Right lobe of liver (tissue), 6 donors: ENCODE measurements at places on chromosomes 3 and 15.

- peak; percentile 46 for DNase-seq
Measured at GRCh38 chr3:126477061-126477380, 1.3 kb upstream of the ZXDC start.

DNA sequence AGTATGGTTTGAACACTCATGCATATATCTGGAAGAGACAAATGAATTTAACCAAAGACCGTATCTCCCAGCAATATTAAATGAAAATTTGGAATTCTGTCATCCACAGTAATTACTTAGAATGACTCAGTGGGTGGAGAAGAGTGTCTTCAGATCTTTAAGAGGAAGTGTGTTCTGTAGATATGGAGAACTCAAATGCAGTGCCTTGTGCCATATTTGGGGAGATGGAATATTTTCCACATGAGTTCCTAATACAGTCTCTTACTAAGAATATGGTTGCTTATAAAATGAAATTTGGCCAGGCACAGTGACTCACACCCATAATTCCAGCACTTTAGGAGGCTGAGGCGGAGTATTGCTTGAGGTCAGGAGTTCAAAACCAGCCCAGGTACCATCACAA lies 40.5 kb downstream of the ANO10 start:
- DNase-seq: no peak

GRCh38 chr3:139935866-139936817 lies 1.2 kb downstream of the CLSTN2 start:
- DNase-seq: peak; percentile 49

GRCh38 chr3:4800595-4800994 lies 178.6 kb upstream of the BHLHE40 start:
- peak; percentile 38 for DNase-seq

- DNase-seq: no peak
Measured at GRCh38 chr15:63135804-63136203, 14.1 kb downstream of the LACTB start.

DNA sequence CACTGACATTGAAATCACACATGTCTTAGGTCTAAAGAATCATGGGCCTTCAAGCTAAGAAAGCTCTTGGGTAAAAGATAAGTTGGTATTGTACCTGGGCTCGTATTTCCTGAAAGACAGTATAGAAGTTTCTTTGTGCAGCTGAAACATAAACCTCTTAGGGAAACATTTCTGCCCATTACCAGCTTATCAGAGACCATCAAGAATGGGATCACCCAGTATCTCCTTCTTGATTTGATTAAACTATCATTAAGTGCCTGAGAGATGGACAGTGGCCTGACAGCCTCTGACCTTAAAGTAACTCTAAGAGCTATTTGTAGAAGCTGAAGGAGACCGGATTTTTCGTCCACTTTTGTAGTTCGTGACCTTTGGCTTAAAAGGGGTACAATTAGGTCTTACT lies 265.3 kb downstream of the ERC2 start:
- DNase-seq: no peak

DNA sequence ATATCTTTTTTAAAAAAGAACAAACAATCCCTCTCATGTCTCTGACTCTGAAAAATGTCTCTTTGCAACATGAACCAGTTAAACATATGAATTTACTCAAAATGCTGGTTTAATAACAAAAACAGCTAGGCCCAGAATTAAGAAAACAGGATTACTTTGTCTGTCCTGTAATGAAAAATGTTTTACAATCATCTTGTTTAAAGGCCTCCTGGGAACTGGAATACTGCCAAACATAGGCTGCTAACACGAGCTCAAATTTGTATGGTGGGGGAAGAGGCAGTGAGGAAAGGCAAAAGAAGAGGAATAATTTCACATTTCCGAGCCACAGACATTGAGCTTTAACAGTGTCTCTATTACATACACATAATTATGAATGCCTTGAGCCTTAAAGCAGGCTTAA lies 61.7 kb upstream of the PPIB start:
- no peak for DNase-seq

GRCh38 chr3:102038477-102039142 lies 189.3 kb downstream of the NFKBIZ start:
- DNase-seq: no peak

- no peak for DNase-seq
Measured at GRCh38 chr15:90586948-90587347, 57.2 kb downstream of the CRTC3 start.

DNA sequence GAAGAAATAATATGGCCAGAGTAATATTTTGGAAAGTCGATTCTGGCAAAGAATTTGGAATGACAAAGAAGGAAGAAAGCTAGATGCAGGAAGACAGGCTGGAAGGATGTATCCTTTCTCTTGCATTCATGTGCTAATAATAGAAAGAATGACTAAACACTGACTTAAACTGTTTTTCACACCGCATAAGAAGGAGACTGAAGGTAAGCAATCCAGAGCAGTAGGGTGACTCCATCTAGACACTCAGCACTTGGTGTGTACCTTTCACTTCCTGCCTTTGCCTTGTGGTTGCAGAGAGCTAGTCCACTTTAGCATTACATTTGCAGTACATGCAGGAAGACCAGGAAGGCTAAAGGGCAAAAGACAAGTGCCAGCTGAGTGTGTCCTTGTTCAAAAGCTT lies 234.6 kb downstream of the RBMS3 start:
- DNase-seq: no peak

- DNase-seq: peak; percentile 63
Measured at GRCh38 chr15:73346735-73347312, 21.9 kb downstream of the HCN4 start.

GRCh38 chr3:194178669-194179068 lies 42.7 kb downstream of the HES1 start:
- DNase-seq: no peak

DNA sequence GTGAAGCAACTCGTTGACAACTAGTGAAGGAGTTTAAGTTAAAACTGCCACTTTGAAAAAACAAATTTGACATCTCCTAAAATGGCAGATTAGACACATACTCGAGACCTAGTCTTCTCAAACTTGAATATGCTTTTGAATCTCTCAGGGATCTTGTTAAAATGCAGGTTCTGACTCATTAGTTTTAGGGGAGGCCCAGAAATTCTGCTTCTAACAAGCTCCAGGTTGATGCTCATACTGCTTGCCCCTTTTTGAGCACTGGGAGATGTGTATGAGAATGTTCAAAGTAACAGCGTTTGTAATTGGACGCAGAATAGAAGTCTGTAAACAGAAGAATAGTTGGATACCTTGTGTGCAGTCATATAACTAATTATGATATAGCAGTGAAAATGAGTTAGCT lies 1.6 kb downstream of the C3orf38 start:
- no peak for DNase-seq

GRCh38 chr15:78479650-78480049 lies 27.7 kb upstream of the HYKK start:
- no peak for DNase-seq

DNA sequence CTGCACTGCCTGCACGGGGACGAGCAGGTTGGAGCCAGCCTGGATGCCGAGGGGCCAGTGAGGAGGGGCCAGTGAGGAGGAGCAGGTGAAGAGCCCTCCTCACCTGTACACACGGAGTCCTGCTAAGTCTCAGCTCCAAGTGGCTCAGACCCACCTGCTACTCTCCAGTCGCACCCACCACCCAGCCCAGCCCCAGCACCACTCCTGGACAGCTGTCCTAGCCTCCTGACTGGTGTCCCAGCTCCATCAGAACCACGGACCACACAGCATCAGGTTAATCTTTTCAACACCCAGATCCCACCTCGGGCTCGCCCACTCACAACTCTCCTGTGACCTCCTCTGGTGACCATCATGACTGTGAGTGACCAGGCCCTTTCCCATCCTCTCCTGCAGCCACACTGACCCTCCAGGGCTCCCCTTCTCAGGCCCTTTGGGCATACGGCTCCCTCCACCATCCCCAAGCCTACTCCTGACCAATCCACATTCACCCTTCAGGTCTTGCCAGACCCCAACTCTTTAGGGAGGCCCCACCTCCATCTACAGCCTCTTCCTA lies 13.8 kb downstream of the EFCC1 start:
- no peak for DNase-seq

DNA sequence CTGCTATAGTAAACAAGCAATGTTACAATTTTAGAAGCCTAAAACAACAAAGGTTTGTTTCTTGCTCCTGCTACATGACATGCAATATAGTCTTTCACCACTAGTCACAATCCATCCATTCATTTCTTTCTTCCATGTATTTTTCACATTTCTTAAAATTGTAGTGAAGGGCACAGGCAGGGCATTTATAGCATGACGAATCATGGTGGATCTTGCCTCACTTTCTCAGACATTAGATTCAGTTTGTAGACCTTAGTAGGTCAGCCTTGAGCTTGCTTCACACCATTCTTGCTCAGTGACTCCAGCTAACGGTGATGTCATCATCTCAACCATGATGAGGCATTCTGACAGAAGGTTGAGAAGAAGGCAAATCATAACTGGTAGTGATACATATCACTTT lies 546.8 kb downstream of the TBL1XR1 start:
- DNase-seq: no peak

DNA sequence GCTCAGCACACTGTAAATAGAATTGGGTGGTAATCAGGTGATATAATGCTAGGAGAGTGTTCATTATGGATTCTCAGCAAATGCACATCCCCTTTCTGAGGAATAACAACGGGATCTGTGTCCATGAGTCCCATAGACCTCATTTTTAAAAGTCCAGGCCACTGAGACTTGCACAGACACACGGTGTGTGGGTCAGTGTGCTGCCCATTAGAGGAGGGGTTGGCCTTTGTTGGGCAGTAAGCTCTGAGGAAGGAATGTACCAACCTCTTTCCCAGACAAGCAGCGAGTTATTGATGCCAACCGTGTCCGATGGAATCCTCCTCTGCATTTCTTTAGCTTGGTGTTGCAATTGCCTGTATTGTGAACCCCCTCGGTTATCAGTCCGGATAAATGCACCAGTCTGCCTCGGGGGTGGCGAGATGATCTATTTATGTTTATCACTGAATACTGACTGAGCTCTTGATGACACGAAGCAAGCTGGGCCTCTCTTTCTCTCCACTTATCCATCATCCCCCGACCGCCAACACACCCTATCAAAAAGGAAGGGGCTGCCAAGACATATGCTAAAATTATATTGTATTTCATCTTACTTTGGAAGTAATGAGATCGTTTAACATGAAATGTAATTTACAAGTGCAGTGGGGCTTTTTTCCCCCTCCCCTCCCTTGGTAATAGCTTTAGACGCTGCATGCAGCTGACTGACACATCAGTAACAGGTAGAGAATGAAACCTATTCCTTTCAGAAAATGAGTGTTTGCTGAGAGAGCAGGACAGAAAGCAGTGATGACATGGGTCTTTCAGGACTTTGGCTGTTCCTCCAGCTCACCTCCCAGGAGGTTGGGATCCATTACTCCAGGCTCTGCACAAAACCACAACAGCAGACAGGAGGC lies 126.6 kb upstream of the ST8SIA2 start:
- DNase-seq: no peak
